ENCODE measurements at places on chromosomes 11 and 22.

GRCh38 chr11:90732486-90732885, 509.6 kb upstream of the CHORDC1 start:
- no peak for DNase-seq

- DNase-seq: no peak
Observed at GRCh38 chr11:65487467-65488272, 11.2 kb upstream of the MALAT1 start.

DNA sequence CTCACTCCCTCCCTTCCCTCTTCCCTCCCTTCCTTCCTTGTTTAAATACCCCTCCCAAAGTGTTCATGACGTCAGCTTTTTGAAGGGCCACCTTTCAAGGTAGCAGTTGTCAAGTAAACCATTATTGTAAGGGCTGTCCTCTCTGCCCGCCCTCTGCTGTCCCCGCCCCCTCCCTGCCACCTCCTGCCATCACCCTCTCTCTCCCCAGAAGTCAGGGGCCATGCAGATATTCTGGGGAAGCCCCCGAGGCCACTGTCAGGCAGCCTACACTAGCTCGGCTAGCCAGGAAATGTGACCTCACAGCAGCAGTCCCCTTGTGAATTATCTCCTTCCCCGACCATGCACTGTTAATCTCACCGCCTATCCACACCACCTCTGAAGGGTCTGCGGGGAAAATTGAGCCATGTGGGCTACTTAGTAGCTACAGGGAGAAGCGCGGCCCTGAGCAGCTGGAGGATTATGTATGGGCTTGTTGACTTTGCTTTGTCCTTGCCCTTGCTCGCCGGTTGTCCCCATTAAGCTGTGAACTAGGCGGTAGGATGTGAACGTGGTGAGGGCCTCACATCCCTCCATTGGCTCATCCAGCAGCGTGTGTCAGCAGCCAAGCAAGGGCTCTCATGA, 42.1 kb upstream of the ATXN10 start:
- no peak for DNase-seq

DNA sequence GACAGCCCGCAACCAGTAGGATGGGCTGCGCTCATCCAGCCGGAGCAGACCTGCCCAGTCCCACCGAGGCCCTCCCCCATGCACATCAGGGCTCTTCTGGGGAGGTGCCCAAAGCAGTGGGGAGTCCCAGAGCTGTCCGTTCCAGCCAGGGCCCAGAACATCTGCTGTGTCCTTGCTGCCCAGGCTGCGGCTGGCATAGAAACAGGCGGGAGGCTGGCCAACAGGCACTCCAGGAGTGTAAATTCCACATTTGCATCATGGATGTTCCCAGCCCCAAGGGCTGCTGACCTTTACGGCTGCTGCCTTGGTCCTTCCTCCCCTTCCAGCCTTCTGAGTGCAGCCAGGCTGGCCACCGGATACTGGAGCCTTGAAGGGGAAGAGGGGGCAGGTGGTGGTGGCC, 30.0 kb upstream of the SYT7 start:
- DNase-seq: no peak

All from activated CD4-positive, alpha-beta T cell treated with anti-CD3 and anti-CD28 coated beads, Interleukin-2, amount 50 U/mL, for 4 hours (primary cell).